ENCODE measurements at places on chromosomes 3 and 15.

DNA sequence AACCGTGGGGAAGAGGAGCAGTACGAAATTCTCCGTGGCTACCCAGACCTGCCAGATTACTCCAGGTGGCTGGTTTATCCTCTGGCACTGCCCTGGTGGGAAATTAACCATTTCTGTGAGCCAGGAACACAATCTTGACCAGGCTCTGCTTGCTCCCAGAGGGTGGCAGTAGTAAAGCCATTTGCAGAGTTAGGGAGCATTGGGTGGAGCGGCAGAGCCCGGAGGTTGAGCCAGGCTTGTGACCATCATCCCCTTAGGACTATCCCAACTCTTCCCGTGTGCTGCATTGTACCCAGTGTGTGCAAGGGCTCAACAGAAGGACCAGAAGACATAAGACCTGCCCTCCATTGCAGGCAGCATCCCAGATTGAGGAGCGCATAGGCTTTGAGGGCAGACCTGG, 5.3 kb downstream of the KNG1 start:
- DNase-seq = no peak

DNA sequence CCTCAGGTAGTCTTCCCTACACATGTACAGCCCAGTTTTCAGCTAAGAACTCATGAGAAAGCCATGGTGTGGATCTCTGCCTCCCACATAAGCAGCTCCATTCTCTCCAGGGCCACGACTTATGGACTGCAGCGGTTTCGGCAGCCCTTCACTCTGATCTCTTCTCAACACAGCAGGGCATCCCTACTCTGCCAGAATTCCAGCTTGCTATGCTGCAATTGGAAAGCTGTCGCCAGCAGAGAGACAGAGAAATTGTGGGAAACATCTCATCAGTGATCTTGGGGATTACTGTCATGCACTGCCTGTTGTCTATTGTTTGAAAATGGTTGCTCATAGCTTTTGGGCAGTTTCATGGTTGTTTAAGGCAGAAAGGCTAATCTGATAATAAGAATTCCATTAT, 11.9 kb upstream of the BLM start:
- DNase-seq = no peak

DNA sequence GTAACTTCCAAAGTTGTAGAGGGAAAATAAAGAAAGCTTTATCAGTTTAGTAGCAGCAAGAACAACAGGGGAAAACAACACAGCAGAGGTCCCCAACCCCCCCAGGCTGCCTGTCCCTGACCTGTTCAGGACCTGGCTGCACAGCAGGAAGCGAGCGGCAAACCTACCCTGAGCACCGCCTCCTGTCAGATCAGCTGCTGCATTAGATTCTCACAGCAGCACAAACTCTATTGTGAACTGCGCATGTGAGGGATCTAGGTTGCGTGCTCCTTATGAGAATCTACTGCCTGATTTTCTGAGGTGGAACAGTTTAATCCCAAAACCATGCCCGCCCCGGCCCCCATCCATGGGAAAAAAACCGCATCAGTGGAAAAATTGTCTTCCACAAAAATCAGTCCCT, 40.3 kb downstream of the USP50 start:
- DNase-seq = no peak

- no peak for DNase-seq
Measured at GRCh38 chr3:44074181-44074580, 167.5 kb upstream of the TOPAZ1 start.

GRCh38 chr3:131224886-131225550, 156.6 kb upstream of the NUDT16 start:
- DNase-seq = no peak

- DNase-seq = no peak
Measured at GRCh38 chr15:80587007-80587406, 108.1 kb upstream of the ABHD17C start.

DNA sequence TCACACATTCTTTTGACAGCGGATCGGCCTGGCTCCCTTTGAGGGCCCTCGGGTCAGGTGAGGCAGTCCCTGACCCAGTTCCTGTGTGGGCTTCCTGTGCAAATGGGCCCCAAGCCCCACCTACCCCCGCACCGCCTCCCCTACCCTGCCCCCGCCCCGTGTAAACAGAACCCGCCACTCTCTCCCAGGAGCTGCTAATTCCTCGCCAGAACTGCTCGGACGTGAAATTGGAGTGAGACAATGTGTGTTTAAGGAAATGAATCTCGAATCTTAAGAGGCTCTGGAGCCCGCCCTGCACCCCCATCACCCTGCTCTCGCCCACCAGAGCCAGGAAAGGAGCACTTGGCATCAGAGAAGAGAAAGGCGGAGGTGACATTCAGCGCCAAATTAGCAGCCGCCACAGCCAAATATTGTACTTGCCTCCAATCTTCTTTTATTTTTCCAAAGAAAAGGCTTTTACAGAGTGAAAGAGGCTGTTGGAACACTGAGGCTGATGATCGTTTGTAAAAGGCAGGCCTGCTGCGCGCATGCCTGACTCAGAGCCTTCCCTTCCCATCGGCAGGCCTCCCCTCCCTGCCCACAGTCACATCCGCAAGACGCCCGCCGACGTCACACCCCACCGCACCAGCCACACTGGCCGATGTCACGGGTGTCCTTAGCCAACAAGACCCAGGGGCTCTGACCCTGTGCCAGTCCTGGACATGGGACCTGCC, 53.1 kb downstream of the CACNA2D2 start:
- peak; percentile 57 for DNase-seq

- no peak for DNase-seq
Measured at GRCh38 chr3:197593046-197593380, 37.2 kb upstream of the BDH1 start.

- DNase-seq = no peak
Measured at GRCh38 chr15:79030470-79030869, 60.1 kb downstream of the RASGRF1 start.

DNA sequence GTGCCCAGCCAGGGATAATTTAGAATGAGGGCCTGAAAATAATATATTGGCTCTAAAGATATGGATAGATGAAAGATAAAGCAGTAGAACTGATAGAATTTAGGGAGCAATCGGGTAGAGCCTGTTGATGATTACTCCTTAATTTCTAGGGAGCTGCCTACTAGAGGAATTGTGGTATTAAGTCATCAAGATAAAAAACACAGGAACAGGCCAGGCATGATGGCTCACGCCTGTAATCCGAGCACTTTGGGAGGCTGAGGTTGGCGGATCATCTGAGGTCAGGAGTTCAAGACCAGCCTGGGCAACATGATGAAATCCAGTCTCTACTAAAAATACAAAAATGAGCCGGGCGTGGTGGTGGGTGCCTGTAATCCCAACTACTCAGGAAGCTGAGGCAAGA, 130.4 kb downstream of the PCCB start:
- no peak for DNase-seq
